ENCODE measurements at places on chromosomes 7 and 10.

DNA sequence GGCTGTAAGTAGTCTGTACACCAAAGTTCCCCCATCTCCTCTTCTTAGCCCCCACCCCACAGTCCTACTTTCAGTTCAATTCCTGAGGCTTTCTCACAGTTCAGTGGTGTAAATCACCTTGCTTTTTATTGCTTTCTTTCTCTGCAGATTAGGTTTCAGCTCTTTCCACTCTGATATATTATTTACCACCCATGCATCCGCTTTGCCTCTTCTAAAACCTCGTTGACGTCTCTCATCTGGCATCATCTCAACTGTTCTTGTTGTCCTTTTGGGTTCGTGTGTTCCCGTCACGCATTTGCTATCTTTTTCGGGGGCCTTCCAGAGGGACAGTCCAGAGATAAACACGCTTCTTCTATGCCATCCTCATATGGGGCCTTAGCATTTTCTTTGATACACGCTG, 597.9 kb upstream of the DPP6 start:
- DNase-seq = no peak

DNA sequence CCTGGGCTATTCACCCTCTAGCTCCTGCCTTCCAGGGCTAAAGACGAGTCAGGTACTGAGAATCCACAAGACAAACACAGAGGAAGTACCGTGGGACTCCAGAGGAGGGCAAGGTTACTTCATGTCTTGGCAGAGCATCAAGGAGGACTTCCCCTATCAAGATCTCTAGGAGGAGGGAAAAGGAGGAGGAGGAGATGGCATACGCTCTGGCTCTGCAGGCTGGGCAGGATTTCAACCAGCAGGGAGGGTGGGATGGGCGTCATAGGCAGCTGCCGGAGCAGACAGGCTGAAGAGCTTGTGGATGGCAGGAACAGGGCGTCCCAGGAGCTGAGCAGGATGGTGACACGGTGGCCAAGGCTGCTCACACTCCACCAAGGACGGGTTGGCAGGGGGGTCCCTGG, 21.3 kb downstream of the MDH2 start:
- DNase-seq = peak; percentile 80

DNA sequence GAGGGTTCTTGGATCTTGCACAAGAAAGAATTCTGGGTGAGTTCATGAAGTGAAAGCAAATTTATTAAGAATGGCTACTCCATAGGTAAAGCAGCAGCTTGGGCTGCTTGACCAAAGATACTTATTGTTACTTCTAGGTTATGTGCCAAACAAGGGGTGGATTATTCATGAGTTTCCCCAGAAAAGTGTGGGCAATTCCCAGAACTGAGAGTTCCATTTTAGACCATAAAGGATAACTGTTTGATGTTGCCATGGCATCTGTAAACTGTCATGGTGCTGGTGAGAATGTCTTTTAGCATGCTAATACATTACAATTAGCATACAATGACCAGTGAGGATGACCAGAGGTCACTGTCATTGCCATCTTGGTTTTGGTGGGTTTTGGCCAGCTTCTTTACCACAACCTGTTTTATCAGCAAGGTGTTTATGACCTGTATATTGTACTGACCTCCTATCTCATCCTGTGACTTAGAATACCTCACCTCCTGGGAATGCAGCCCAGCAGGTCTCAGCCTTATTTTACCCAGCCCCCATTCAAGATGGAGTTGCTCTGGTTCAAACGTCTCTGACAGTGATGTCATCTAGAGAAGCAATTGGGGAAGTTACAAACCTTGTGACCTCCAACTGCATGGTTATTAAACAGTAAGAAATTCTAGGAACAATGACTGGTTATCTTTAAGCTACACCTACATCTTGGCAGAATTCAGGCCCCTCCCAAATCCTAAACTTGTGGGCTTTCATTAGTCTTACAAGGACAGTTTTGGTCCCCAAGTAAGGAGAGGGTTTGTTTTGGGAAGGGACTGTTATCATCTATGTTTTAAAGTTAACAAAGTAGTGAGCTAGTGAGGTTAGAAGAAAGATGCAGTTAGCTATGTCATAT, 48.0 kb upstream of the INHBA start:
- peak; percentile 30 for DNase-seq

- no peak for DNase-seq
These were observed 109.6 kb upstream of the FAM3C start for GRCh38 chr7:121505540-121506182.

DNA sequence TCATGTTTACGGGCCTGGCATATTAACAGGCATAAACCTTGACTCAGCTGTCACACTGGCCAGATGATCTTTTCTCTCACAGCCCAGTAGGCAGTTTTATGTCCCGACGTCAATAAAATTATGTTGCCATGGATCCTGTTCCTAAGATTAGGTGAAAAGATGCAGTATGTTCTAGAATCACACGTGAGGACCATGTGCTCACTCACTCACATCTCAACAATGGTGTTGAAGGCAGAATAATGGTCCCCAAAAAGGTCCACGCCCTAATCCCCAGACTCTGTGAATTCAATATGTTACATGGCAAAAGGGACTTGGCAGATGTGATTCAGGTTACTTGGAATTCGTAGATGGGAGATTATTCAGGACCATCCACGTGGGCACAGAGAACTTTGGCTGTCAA, 3.5 kb downstream of the DOCK1 start:
- DNase-seq = no peak

- no peak for DNase-seq
These were observed 96.3 kb downstream of the CPED1 start for GRCh38 chr7:121084748-121085336.

DNA sequence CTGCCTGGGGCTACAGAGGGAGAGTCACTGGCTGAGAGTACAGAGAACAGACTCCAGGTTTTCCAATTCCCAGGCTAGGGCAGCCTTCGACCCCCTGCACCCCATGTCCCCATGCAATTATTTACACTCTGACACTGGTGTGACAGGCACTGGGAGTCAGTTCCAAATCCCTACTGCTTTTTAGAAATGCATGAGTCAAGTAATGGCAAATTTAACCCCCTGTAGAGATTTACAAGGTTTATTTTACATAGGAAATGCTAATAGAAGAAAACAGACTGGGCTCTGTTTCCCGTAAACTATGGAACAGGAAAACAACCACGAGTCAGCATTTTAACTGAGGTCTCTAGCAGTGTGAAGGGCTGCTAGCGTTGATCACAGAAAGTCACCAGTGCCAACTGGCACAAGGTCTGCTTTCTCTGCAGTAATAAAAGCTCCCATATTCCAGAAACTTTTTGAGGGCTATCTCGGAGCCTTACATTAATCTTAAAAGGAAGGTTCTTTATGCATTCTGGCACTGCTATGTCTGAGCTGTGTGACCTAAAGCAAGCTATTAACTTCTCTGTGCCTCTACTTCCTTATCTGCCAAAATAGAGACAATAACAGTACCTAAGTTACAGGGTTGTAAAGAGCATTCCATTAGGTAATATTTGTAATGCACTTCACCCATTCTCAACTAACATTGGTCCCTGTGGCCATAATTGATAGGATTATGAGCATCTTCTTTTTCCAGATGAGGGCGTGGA, 28.2 kb downstream of the NOD1 start:
- DNase-seq = no peak

GRCh38 chr7:46047581-46047980, 126.5 kb upstream of the IGFBP3 start:
- no peak for DNase-seq

DNA sequence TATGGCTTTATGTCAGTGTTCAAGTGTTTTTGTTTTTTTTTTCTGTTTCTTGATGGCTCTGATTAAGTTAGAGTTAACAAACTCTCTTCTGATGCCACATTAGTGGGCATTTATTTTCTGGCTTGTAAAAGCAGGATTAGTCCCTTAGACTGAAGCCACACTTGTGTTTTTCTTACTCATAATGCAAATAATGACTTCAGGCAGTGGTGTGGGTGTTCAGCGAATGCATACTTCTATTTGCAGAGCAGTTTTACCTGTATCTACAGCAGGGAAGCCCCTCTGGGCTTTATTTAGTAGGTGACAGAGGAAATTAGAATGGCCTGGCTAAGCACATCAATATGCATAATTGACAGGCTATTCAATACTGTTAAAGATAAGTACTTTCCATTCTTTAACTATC, 79.9 kb downstream of the CNNM2 start:
- no peak for DNase-seq

- peak; percentile 35 for DNase-seq
These were observed 507 bp downstream of the STN1 start for GRCh38 chr10:103917302-103918052.

GRCh38 chr7:152754075-152754730, 5.3 kb upstream of the ACTR3B start:
- no peak for DNase-seq

GRCh38 chr10:133159950-133160825, at the start of gene KNDC1:
Gene KNDC1 (plus strand): TSS chr10:133160219. CDS start chr10:133160468, 249 bp downstream.
- DNase-seq = peak; percentile 4

DNA sequence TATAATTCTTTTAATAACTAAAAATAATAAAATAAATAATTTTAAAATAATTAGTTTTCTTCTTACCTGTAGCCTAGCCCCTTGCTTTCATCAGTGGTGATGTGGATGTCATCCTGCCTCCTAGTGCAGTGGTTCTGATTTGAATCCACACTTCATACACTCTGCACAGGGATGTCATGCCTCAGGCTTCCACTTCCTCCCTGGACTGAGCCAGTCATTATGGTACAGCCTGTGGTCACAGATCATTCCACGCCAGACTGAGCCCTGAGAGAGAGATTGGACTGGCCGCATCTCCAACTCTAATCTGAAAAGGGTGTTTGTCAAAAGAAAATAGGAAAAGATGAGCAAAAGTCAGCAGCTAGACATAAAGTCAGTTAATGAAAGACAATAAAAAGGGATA, 436.2 kb upstream of the IGFBP3 start:
- DNase-seq = no peak

- DNase-seq = peak; percentile 58
These were observed 37.6 kb downstream of the SGMS1 start for GRCh38 chr10:50585921-50586739.

- DNase-seq = no peak
These were observed 22.7 kb downstream of the EXOC4 start for GRCh38 chr7:133275446-133276095.

- DNase-seq = no peak
These were observed 233.6 kb upstream of the CCDC6 start for GRCh38 chr10:60139798-60140566.

DNA sequence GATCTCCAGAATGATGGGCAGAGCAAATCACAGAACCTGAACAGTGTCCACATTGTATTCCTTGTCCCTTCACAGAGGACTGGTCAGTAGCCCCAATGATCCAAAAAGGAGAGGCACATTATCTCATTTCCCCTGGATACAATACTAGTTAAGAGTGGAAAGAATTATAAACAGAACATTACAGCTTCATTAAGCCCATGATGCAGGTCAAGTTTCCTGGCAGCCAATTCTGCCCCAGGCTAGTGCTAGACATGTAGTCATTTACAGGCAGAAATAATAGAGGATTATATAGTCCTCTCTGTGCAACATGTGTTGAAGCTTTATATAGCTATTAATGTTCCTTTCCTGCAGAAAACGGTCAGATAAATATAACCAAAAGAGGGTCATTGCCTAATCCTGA, 124.3 kb upstream of the WNT16 start:
- no peak for DNase-seq

GRCh38 chr10:3850999-3851937, 66.3 kb upstream of the KLF6 start:
- peak; percentile 90 for DNase-seq

- DNase-seq = no peak
These were observed 169.8 kb downstream of the UBE2H start for GRCh38 chr7:129782818-129783583.

DNA sequence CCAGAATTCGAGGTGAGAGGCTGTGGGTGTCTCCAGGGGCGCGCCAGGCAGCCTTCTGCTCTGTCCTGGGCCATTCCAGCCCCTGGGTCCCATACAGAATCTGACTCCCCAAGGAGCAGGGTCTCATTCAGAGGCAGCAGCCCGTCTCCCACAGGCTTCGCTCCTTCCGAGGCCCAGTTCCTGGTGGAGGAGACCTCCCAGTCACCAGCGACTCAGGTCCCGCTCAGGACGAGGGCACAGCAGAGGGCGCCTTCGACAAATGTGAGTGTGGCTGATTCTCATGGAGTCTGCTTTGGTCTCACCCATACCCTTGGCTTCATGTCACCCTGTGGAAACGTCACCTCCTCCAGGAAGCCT, 81.8 kb upstream of the GPR26 start:
- no peak for DNase-seq

GRCh38 chr7:134802762-134803161, 23.3 kb downstream of the CALD1 start:
- DNase-seq = no peak

DNA sequence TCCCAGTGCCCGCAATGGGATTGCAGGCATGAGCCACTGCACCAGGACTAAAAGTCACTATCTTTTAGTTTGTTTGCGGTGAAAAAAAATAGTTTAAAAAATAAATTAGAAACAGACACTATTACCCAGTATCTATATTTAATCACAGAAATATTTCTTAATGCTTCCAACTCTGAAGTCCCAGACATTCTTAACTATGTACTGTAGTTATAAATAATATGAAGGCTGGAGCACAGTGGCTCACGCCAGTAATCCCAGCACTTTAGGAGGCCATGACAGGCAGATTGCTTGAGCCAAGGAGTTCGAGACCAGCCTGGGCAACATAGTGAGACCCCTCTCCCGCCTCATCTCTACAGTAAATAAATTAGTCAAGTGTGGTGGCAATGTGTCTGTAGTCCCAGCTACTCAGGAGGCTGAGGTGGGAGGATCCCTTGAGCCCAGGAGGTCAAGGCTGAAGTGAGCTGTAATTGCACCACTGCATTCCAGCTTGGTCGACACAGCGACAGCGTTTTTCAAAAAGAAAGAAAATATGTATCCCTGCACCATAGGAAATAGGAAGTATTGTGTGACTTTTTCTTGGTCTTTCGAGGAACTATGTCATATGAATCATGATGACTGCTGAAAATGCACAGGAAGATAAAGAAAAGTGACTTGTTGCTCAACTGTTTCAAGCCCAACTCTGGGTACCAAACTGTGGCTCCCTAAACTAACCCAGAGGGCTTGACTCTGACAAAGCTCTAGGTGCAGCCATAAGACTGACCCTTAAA, 74.9 kb upstream of the STEAP1B start:
- DNase-seq = peak; percentile 50

- DNase-seq = no peak
These were observed 355.5 kb downstream of the GPR158 start for GRCh38 chr10:25530306-25530705.

DNA sequence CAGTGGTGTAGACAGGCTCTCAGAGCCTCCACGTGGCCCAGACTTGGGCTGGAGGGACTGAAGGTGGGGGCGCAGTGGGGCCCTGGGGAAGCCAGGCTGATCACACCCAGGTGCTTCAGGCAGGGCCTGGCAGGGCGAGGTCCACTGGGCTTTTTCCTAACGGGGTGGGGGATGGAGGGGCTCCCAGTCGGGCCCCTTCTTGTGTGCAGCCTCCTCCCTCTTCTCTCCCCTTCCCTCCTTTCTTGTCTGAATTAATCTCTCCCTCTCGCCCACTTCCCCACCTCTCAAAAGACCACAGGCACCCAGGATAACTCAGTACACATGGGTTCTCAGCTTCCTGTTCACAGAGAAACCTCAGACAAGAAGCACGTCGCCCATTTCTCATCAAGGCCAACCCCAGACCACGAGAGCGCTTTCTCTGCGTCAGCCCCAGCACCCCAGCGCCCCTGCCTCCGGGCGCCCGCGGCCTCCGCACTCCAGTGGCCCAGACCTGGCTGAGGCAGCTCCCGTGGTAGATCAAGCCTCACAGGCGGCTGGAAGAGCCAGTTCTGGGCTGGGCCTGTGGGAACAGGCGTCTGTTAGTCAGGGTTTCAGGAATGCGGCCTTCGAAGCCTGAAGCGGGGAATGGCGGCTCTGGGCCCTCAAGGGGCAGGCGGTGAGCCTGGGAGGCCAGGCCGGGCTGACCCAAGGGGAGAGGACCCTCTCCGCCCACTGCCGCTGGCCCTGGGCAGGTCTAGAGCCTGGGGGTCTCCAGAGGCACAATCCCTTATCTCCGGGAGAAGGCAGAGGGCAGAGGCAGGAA, 50.6 kb downstream of the PWWP2B start:
- DNase-seq = peak; percentile 63

Data from inflammatory macrophage (primary cell).